ENCODE measurements at places on chromosomes 11 and 22.

GRCh38 chr11:17384002-17384511 lies 4.4 kb downstream of the KCNJ11 start:
- peak; percentile 82 for DNase-seq

- DNase-seq: peak; percentile 91
Measured at GRCh38 chr11:73227571-73228211, 9.6 kb downstream of the P2RY2 start.

DNA sequence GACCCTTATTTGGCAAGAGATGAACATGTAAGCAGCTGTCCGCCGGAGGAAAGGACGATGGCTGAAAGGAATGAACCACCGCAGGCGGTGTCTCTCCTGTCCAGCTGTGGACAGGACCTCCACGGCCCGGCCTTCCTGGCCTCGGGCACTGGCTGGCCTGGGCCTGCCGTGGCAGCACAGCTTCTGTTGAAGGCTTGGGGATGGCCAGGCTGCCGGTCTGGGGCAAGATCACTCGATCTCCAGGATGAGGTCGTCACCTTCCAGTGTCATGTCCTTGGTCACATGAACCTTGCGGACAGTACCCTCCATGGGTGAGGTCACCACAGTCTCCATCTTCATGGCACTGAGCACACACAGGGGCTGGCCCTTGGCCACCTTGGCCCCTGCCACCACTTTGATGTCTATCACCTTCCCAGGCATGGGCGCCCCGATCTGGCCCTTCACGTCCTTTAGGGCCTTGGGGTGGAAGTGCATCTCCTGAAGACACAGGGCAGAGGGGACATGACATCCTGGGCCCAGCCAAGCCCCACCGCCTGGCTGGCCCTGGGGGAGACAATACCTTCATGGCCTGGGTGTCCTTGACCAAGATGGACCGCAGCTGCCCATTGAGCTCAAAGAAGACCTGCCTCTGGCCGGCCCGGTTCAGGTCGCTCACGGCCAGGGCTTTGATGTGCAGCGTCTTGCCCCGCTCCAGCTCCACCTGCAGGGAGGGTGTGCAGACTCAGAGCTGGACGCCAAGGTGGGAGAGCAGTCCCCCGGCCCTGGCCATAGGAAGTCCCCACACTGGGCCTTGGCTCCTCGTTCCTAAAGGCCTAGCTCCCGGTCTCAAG lies 5.6 kb downstream of the RCE1 start:
- DNase-seq: no peak

DNA sequence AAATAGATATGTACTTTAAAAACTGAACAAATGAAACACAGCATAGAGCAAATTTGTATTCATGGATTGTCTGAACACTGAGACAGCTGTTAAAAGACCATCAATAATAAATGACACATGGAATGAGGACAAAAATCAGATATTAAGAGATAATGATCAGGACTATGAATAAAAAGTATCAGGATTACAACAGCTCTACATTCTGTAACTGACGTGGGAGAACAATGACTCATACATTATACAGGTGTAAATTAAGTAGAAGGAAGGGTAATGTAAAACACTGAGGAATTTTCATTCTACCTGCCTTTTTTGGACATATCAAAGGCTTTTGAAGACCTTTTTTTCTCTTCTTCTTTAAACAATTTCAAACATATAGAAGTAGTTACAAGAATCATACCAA lies 310.9 kb upstream of the ANO3 start:
- peak; percentile 55 for DNase-seq

GRCh38 chr11:117950301-117950700 lies 21.1 kb upstream of the TMPRSS13 start:
- DNase-seq: no peak

DNA sequence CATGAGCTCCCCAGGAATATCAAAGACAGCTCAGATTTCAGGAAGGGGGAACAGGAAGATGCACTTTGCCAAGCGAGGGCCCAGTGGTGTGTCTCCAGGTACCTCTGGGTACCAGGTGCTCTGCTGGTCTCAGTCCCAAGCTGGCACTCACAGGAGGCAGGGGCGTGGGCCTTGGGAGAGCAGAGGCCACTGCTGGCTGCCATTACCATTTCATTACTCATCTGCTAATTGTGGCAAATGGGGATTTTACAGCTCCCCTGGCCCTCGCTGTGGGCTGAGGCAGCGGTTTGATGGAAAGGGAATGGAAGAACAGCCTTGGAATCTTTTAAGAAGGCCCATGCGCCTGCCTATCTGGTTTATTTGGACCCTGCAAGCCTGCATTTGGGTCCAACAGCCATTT lies 192.0 kb upstream of the NAV2 start:
- no peak for DNase-seq

- DNase-seq: no peak
Measured at GRCh38 chr22:29463629-29464028, 16.4 kb upstream of the NEFH start.

GRCh38 chr11:119594639-119595249 lies 134.3 kb downstream of the NECTIN1 start:
- DNase-seq: peak; percentile 33

DNA sequence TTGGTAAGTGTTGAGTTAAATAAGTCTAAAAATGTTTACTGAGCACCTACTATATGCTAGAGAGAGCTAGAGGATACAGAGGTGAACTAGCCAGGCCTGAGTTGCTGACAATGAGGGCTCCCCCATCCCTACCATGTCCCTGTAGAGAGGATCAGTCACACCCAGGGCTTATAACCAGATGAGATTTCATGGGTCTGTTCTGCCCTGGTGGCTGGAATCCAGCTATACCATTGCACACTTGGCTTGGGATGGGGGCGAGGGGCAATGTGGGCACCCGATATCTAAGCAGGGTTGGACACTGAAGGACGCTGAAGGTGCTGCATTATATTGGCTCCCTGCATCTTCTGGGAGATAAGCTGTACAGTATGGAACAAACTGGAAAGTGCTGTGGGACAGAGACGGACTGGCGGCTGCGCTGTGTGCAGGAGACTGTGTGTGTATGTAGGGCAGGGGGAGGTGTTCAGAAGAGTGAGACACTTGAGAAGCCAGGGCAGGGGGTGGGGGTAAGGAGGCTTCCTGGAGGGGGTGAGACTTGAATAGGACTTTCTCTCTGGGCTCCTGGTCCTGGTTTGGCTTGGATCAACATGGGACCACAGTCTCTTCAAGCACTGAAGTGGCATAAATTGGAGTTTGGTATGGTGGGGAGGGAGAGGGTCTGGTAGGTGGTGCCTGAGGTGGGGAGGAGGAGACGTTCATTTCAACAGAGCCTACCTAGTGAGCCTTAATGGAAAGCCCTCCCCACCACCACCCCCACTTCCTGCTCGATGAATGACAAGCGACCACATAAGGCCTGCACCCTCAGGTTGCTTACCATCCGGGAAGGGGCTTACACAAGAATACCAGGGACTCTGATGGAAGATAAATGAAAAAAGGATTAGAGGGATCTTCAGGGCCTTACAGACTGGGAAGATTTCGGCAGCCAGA lies 1.8 kb downstream of the CD82 start:
- DNase-seq: no peak

DNA sequence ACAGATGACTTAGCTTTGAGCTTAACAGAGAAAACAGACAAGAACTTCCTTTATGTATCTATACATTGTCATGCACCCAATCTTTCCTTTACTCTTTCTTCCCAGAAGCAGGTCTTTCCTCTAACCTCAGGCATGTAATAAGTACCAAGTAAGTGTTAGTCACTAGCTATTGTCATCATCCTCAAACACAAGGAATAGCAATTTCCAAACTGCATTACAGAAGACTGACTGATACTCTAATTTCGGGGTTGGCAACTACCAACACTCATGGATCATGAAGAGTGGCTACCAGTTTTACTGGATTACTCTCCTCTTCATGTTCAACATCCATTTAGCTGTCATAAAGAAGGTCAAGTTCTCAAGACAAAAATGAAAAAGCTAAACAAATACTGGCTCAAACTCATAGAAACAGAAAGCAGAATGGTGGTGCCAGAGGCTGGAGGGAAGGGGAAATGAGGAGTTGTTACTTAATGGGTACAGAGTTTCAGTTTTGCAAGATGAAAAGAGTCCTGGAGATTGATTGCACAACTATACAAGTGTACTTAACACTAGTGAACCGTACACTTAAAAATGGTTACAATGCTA lies 111.6 kb downstream of the SIK3 start:
- DNase-seq: peak; percentile 96

- no peak for DNase-seq
Measured at GRCh38 chr11:128581561-128582272, 5.6 kb downstream of the ETS1 start.

DNA sequence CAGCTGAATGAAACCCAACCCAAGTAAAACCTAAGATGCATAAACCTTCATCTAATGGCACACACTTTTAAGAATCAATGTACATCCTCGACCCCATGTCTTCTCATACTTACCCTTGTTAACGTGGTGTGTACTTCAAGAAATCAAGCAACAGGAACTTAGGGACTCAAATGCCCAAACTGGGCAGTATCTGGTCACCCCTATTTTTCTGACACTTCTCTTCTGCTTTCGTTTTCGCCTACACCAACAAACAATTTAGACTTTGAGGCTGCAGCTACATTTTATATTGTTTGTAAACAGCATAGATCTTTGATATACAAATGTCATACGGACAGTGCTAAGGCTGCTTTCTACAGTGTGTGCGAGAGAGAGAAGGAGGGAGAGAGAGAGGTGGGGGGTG lies 1044.0 kb downstream of the NTM start:
- DNase-seq: no peak

- DNase-seq: no peak
Measured at GRCh38 chr22:29742326-29742725, 22.5 kb downstream of the CABP7 start.

- DNase-seq: no peak
Measured at GRCh38 chr11:10503221-10503620, 37.8 kb downstream of the RNF141 start.

DNA sequence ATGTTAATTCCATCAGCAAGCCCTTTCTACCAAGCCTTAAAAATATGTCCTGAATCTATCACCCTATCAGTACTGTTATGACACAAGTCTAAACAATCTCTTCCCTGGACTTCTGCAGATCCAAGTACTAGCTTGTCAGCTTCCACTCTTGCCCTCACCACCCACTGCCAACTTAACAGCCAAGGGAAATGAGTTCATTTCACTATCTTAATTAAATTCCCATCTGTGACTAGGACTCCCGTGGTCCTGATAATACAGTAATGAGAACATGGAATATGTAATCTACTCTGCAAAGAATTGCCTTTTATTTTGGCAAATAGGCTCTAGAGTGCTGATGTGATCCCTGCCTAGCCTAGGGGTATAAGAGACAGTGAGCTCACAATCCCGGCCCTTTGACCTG lies 10.1 kb downstream of the UBQLN3 start:
- DNase-seq: no peak

DNA sequence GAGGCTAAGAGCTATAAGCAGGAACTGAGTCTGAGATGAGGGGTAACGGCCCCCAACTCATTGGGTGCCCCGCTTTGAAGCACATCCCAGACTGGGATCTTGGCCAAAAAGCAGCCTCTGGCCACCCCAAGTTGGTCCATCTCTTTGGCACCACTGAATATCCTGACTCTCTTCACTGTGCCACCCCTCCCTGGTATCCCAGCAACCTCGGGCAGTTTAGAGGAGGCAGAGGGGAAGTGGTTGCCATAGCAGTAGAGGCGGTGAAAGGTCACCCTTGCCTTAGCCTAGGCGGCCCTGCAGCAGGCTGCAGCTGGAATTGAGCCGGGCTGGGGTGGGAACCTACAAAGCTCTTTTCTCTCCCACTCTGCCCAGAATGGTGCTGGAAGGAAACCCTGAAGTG lies 1.1 kb downstream of the PELI3 start:
- no peak for DNase-seq

Data from epithelial cell of esophagus (primary cell).